PC-9 (cell line): ENCODE measurements at places on chromosomes 4 and X. TPM values are rescaled to one million over a fixed set of nuclear protein-coding genes. Genes with fewer than 3 reads are reported as not detected.

MAOB gene
- 0.55 and 0.74 TPM in 2 replicates for total RNA-seq

DNA sequence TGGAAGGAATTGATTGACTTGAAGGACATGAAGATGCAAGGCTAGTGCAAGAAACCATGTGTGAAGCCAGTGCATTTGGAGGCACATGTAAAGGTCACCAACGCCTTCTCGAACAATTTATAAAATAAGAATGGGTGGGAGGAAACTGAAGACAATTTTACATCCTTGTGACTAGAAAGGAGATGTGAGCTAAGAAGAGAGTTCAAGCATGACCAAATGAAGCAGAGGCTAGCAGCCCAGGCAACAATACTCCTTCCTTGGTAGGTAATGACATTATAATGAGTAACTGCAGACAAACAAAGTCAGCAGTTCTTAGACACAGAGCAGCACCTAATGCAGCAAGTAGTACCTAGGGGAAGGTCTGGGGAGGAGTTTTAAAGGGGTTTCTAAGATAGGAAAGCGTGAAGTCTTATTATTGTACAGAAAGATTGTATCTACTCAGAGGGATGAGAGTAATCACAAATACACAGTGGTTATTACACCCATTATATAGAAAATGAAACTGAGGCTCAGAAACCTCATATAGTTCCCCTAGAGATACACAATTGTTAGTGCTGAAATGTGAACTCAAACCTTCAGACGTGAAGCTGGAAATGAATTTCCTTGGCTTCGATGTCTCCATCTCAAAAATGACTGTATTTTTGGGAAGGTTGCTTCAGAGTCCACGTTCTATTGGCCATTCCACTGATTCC, 56.1 kb downstream of the ATXN3L start:
- H3K36me3 ChIP-seq = no peaks in the 10 kb centered on the region
- no peaks in the 10 kb centered on the region for H3K4me1 ChIP-seq
- DNase-seq = no peak
- H3K27me3 ChIP-seq = no peaks in the 10 kb centered on the region
- no peak overlapping the region for H3K4me3 ChIP-seq
- no peak overlapping the region for H3K27ac ChIP-seq

GRCh38 chrX:7083468-7084396, 63.8 kb upstream of the STS start:
- peak overlapping the region; percentile 73 for H3K27ac ChIP-seq
- no peaks in the 10 kb centered on the region for H3K27me3 ChIP-seq
- H3K4me3 ChIP-seq = no peak overlapping the region
- no peaks in the 10 kb centered on the region for H3K36me3 ChIP-seq

GRCh38 chr4:136136601-136137000, 1395.7 kb downstream of the PCDH18 start:
- no peak for DNase-seq
- no peaks in the 10 kb centered on the region for H3K27me3 ChIP-seq
- no peaks in the 10 kb centered on the region for H3K4me1 ChIP-seq
- H3K4me3 ChIP-seq = no peak overlapping the region

DNA sequence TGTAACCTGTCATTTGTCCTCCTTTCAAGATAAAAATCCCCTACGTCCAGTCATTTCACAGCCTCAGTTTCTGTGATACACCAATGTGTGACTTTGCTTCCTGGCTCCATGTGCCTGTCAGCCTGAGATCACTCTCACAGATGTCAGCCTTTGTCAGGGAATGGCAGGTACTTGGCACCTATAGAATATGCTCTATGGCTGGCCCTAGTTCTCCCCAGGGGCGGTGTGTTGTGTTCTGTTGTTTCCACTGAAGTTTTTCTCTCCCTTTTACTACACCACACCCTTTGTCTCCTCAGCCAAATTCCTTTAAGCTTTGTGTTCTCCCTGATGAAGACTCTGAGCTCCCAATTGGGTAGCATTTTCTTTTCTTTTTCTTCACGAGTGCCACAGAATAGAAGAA, 81.7 kb downstream of the ALPK1 start:
- DNase-seq = no peak
- H3K4me1 ChIP-seq = no peaks in the 10 kb centered on the region
- no peak overlapping the region for H3K4me3 ChIP-seq
- H3K36me3 ChIP-seq = no peaks in the 10 kb centered on the region

- H3K27ac ChIP-seq = no peak overlapping the region
- H3K27me3 ChIP-seq = no peaks in the 10 kb centered on the region
- H3K36me3 ChIP-seq = no peaks in the 10 kb centered on the region
- no peak overlapping the region for H3K4me3 ChIP-seq
- H3K4me1 ChIP-seq = peaks cover 39% of the 10 kb centered on the region
- peak; percentile 9 for DNase-seq
These were observed 67.0 kb upstream of the AGA start for GRCh38 chr4:177509226-177509745.
